ENCODE measurements at places on chromosomes 12 and 14.

- DNase-seq, result no peak
Observed at GRCh38 chr14:79578470-79578869, 632.8 kb downstream of the DIO2 start.

DNA sequence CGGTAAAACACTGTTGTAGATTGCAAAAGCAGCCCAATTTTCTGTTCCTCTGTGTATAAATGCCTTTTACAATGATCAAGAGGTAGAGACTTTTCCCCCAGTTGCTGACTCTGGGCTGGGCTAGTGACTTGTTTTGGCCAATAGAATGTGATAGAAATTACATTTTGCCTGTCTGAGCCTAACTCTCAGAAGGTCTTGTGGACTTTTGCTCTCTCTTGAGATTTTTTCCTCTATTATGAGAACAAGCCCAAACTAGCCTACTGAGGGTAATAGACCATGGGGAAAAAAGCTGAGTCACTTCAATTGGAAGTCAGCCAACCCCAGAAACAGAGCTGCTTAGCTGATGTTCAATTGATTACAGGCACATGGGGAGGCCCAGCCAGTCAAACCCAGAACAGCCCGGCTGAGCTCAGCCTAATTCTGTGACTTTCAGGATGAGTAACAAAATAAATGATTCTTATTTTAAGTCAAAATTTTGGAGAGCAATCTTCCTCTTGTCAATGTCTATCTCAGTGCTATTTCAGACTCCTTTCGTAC lies 61.4 kb downstream of the MYF5 start:
- DNase-seq, result peak; percentile 47

GRCh38 chr14:83992857-83993256 lies 1537.1 kb upstream of the FLRT2 start:
- no peak for DNase-seq

DNA sequence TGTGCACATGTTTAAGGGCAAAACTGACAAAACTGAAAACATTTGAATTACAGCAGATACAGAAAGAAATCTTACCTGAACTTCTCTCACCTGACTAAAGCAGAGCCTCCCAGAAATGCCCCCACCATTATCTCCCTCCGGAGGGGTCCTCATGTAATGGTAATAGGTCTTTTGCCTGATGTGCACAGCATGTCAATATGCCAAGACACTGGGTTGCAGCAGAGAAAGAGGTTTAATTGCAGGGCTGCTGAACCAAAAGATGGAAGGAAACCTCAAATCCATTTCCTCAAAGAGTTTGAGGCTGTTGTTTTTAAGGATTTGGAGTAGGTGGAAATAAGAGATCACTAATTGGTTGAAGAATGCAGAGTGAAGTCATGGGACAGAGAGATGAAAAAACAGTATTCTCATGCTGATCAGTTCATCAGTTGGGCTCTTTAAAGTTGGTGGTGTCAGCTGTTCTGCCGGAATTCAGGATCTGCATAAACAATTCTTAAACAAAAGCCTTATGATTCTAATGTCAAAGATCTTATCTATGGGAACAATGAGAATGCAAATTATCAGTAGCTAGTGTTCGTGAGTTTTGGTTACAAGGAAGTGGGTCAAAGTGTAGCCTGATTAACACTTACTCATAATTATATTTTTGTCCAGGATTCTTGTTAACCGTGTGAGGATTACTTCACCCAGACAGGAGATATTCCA lies 18.2 kb downstream of the ANG start:
- no peak for DNase-seq

- no peak for DNase-seq
Observed at GRCh38 chr14:87407344-87407743, 585.6 kb downstream of the GALC start.
